ENCODE measurements at places on chromosomes 11 and 22.

DNA sequence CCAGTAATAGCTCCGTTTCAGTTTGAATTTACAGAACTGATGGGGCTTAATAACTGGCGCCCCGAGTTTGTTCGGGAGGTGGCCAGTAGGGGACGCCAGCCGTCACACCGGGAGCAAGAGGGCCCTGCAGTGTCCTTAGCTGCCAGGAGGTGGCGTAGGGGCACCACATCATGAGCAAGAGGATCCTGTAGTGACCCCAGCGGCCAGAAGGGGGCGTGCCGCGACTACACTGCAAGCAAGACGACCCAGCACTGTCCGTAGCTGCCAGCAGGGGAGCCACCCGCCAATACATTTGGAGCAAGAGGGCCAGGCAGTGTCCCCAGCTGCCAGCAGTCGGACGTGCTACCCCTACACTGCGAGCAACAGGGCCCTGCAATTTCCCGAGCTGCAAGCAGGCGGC, 663.7 kb upstream of the B3GAT1 start:
- peak; percentile 59 for DNase-seq

GRCh38 chr11:126113515-126113957, 50.9 kb upstream of the CDON start:
- DNase-seq: no peak

DNA sequence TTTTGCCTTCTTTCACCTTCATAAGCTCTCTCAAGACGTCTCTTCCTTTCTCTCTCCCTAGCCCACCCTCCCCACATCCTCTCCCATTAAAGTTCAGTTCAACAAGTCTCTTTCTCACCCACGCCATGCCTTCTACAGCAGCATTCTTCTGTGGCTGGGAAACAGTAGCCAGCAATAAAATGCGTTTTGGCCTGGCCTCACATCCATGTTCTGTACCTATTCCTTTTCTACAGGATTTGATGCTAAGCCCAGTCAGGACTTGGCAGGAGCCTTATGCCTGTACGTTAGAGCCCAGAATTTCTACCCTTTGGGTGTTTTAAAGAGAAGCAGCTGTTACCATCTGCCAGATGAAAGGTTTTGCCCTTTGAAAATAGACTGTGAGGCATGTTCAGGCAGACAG, 7.1 kb upstream of the CD44 start:
- DNase-seq: no peak

- DNase-seq: no peak
Measured at GRCh38 chr11:59766542-59767224, 11.5 kb downstream of the STX3 start.

DNA sequence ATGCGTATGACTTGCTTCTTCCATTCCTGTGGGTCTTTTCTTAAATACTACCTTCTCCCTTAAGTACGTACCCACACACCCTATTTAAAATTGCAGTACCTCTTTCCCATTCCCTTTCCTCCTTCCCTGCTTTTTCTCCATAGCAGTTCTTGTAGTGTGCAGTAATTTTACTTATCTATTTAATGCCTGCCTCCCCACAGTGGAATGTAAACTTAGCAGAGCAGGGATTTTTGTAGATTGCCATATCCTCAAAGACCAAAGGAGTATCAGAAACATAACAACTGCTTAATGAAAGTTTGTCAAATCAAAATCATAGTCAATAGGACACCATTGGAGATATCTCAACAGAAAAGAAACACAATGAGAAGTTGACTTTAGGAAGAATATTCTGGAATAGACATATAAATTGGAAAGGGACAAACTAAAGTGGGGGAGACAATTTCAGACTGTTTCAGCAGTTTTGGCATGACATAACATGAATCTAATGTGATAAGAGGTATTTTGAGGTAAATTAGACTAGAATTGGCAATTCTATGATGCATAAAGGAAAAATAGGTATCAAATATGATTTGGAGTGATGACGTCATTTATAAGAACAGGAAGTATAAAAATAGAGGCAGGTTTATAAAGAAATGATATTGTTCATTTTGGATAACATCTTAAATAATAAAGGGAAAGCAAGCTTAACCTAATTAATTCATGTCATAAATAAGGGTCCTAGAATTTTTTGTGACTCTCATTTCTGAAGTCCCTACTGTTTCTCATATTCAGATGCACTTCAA, 188.4 kb downstream of the SOX6 start:
- no peak for DNase-seq

GRCh38 chr11:115178705-115179104, 325.5 kb downstream of the CADM1 start:
- DNase-seq: no peak

GRCh38 chr22:17980638-17981051, 43.7 kb downstream of the MICAL3 start:
- peak; percentile 24 for DNase-seq

- DNase-seq: no peak
Measured at GRCh38 chr11:35316161-35316560, 103.2 kb downstream of the SLC1A2 start.

DNA sequence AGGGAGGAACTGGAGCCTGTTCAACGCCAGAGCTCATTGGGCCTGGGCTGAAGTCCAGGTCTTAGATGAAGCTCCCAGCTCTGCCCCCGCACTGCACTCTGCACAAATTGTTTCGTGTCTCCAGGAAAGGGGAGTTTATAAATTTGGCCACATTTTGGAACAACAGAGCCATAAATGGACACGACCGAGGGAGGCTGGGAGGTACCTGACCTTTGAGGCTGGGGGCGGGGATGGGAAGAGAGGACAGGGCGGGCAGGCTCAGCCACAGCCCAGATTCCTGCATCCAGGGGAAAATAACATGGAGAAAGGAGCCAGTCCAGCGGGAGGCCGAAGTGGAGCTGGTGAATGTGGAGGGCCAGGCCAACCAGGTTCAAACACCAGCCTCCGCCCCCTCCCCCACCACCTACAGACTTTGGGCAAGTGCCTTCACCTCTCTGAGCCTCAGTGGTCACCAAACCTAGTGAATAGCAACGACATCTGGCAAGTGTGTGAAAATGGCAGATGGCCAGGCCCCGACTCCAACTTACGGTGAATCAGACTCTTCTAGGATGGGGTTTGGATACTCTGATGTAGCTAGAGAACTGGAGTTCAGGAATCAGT, 36.8 kb upstream of the SMTN start:
- DNase-seq: no peak

GRCh38 chr22:16973591-16974297, 34.3 kb downstream of the GAB4 start:
- DNase-seq: no peak

DNA sequence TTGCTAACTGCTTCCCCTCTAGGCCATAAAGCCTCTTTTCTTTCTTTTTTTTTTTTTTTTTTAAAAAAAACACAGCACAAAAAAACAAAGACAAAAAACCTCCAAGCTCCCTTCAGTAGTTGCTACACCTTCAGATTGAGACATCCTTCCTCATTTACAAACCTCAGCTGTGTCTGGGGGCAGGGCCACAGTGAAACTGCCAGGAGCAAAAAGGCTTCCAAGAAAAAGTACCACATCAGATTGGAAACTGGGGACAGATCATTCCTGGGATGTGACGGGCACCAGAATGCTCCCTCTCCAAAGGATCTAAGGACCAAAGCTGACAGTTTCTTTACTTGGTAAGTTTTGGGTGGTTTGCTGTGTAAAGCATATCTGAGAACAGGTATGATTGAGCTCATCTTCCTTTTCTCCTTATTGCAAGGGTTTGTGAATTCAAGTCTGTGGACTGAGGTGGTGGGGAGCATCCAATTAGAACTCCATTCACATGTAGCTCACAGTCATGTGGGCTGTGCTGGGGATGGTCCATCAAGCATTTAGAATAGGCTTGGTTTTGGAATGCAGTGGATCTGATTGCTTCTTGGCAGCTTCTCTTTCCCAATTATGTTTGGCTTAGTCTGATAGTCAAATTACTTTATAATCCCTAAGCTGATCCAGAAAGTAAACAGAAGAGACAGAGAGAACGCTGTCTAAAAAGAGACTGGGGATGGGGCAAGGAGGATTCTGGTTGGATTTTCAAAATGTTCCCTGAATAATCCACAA, 705 bp downstream of the BBOX1 start:
- DNase-seq: no peak
